ENCODE measurements at places on chromosomes 5 and 9.
A peak's percentile ranks its signal among the peaks of the same experiment; 100 is the strongest.

- no peak for DNase-seq
Measured at GRCh38 chr5:172493461-172493860, 39.1 kb upstream of the SH3PXD2B start.

- DNase-seq, result no peak
Measured at GRCh38 chr9:135960411-135961276, 529 bp downstream of the UBAC1 start.

DNA sequence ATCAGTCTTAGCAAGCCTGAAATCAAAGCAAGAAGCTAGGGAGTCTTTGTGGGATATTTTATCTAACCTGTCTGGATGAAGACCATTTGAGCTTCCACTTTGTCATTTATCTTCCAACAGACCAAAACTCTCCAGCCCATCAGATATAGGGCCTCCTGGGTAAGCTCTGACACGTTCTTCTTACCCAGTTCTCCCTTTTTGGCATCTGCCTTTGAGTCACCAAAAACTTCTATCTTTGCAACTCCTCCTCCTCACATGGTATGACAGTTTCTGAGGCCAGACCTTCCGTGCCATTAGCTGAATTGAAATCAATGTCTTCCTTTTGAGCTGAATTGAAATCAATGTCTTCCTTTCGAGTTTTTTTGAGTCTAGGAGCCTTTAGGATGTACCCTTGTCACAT is 156.6 kb upstream of the SPRY4 start:
- no peak for DNase-seq

DNA sequence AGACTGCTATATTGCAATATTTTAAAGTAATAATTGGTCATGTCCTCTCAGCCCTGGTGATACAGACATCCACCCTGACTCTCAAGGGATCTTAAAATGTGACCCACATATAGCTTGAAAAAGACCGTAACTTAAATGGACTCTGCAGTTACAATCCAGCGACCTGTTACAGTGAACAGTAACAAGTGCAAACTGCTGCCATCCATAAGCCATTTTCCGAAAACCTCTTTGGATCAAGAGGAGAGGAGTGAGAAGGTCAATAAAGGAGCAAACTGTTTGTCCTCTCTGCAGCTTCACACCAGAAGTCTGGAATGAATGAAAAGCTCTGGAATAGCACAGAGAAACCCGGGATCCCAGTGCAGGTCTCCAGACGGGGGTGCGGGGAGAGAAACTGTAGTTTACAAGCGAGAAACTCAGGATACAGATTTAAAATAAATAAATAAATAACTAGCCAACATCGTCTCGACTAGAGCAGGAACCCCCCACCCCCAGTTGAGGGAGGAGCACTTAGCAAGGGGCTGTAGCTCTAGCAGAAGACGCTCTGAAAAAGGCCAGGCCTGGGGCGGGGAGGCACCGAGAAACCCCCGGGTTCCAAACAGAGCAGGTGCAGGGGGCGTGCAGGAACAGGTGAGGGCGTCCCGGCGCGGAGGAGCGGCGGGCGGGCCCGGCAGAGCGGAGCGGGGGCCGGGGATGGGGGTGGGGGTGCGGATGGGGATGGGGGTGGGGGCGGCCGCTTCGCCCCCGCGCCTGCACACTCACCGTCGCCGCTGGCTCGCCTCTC is 572 bp downstream of the ZDHHC21 start:
- no peak for DNase-seq

DNA sequence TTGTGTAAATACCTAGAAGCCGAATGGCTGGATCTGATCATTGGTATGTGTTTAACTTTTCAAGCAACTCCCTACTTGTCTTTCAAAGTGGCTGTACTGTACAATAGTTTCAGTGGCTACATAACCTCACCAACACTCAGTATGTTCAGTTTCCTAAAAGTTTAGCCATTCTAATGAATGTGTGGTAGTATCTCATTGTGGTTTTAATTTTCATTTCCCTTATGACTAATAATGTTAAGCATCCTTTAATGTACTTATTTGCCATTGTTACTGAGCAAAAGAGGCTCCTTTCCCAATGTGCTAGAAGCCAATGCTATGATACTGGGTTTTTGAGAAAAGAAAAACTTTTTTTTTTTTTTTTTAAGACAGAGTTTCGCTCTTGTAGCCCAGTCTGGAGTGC is 27.8 kb upstream of the ALDOB start:
- peak; percentile 58 for DNase-seq

GRCh38 chr5:55935371-55935770 is 59.4 kb downstream of the IL6ST start:
- DNase-seq, result no peak

DNA sequence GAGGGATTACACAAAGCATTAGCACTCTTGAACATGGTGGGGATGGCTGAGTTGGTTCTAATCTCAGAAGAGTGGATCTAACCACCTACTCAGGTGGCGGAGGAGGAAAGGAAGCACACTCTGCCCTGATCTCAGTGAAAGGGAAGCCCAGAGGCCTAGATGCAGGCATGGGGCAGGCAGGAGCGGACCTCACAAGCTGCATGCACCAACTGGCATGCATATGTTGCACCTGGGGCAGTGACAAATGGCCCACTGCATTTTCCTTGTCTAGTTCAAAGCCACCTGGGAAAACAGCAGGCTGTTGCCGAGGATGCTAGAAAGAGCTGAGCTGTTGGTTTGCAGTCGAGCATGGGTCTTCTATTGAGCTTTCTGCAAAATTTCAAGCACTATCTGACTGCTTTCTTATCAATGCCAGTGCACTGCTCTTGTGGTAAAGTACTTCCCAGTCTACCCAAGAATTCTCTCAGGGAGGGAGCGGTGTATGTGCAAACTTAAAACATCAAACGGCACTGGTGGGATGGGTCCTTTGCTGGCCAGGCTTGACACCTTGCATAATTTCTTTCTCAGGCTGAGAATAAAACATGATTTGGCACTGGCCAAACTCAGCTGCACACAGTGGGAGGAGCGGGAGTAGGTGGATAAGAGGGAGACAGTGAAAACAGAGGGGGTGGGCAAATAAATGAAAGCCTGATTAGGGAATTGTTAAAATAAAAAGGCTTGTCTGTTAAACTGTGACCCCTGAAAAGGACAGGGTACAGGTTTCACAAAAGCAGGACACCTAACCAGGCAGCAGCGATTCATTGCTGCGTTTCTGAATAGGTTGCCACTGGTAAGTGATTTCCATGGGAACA is 108.9 kb downstream of the MARCHF3 start:
- no peak for DNase-seq

GRCh38 chr5:31095796-31096195 is 97.7 kb upstream of the CDH6 start:
- no peak for DNase-seq

DNA sequence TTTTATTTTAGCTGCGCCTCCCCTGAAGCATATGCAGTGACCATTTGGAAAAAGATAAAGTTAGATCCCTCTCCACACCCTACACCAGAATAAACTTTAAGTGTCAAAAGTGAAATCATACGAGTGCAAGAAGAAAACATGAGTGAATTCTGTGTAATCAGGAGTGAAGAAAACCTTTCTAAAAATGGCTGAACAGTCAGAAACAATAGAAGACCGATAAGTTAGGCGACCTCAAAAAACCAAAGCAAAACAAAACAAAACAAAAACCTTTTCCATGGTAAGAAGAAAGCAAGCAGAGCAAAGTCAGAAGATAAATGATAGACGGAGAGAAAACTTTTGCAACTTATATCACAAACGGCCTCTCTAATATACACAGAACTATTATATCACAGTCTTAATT is 16.6 kb upstream of the TSC1 start:
- DNase-seq, result no peak

Data from bronchial epithelial cell (primary cell).